Kidney tubule cell (primary cell): ENCODE measurements at places on chromosomes 6 and 20.

GRCh38 chr6:49675816-49676215 lies 37.5 kb downstream of the CRISP2 start:
- no peak for DNase-seq

GRCh38 chr20:16392346-16392745 lies 180.9 kb downstream of the KIF16B start:
- DNase-seq, result no peak

DNA sequence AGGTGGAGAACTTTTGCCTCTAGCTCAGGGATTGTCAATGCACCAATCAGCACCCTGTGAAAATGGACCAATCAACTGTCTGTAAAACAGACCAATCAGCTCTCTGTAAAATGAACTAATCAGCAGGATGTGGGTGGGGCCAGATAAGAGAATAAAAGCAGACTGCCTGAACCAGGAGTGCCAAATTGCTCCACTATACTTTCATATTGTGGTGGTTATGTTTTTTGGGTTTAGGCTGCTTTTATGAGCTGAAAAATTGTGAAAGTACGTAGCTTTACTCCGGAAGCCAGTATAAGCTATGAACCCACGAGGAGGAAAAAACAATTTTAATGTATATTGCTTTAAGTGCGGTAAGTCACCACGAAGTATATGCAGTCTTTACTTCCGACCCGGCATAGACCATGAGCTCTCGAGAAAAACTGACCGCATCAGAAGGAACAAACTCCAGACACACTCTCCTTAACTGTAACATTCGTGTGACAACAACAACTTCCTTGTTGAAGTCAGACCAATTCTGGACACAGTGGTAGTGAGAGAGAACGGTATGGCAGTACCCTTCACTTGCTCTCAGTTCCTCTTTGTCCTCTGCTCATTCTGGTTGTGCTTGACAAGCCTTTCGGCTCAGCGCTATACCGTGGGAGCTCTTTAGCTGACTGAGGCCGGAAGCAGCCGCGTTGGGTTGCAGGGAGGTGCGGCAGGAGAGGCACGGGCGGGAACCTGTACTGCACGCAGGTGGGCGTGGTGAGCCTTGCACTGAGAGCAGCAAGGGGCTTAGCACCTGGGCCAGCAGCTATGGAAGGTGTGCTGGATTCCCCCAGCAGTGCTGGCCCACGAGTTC lies 81.9 kb upstream of the E2F3 start:
- no peak for DNase-seq

- DNase-seq, result no peak
Measured at GRCh38 chr6:20477485-20477884, 56.8 kb upstream of the CDKAL1 start.

GRCh38 chr6:33987531-33988021 lies 158.3 kb downstream of the GRM4 start:
- no peak for DNase-seq

- peak; percentile 61 for DNase-seq
Measured at GRCh38 chr20:44961870-44962267, 1.7 kb upstream of the TOMM34 start.

DNA sequence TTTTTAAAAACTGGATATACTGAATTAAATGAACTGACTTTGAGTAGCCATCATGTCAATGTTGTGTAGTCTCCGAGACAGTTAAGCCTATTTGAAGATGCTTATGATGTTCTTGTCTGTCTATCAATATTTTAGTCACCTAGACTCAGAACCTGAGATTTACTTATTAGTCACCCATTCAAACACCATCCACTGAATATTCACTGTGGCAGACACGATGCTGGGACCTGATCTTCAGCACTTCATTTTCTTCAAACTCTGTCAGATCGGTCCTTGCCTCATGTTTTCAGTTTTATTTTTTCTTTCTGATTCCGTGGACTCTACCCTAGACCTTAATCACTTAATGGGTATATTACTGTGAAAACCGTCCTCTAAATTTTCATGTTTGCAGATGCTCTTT lies 123.7 kb upstream of the MCHR2 start:
- DNase-seq, result no peak

DNA sequence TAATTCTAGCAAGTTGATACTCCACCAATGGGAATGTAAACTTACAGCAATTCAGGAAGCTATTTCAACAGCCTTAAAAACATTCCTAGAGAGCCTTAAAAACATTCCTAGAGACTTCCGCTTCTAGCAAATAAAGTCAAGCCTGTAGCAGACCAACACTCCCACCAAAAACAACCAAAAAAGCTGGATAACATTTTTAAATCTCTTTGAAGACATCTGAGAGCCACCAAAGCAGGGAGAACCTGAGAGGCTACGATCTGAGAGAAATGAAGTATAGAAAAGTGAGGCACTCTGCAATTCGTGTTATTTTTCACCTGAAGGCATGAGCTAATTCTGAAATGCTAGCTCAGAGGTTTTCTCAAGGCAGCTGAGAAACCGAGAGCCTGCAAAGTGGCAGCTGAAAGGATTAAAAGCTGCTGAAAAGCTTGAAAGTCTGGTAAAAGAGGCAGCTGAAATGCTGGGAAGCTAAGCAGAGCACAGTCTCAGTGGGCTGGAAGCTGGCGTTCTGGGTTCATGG lies 20.9 kb downstream of the GPR63 start:
- no peak for DNase-seq

GRCh38 chr6:130964808-130965604 lies 98.0 kb downstream of the EPB41L2 start:
- DNase-seq, result no peak

- no peak for DNase-seq
Measured at GRCh38 chr6:22470454-22471131, 98.8 kb upstream of the HDGFL1 start.

GRCh38 chr6:170162011-170162774 lies 128.7 kb downstream of the DLL1 start:
- no peak for DNase-seq
